Stimulated activated CD4-positive, alpha-beta T cell treated with anti-CD3 and anti-CD28 coated beads, Interleukin-15, amount 100 ng/mL, for 1 hour (primary cell): ENCODE measurements at places on chromosomes 6 and 20.

DNA sequence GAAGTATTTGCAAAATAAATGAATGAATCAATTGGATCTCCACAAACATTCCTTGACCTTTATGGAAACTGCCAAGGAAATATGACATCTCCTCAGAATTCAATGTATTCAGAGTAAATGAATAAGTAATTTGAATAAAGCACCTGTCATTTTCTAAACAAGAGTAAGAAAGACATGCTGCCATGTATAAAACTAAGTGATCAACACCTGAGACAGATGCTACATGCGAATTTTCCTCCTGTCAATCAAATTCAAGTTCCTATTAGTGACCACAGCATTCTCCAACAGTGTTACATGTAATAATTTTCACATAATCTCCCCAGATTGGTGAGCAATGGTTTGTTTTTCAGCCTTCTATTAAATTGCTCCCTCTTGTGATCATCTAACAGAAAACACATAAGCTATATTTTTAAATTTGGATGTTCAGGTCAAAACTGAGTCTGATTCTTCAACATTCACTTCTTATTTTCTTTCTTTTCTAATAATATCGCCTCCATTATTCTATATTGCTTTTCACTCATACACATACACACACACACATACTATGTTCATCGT lies 163.2 kb upstream of the RNF217 start:
- DNase-seq: no peak

DNA sequence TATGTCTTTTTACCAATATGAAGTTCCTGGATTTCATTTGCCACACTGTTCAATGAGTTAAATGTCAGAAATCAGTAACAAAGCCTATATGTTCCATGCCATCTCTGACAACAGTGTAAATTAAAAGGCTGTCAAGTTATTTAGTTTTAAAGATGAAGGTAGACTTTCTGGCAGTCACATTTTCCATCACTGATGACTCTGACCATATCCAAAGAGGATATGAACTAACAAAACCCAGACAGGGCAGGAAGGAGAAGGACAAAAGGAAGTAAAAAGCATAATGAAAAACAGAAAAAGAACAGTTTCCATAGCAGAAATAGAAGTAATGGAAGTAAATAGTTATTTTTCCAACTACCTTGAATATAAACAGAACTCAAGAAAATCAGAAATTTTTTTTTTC lies 242.3 kb downstream of the UBE3D start:
- DNase-seq: no peak

DNA sequence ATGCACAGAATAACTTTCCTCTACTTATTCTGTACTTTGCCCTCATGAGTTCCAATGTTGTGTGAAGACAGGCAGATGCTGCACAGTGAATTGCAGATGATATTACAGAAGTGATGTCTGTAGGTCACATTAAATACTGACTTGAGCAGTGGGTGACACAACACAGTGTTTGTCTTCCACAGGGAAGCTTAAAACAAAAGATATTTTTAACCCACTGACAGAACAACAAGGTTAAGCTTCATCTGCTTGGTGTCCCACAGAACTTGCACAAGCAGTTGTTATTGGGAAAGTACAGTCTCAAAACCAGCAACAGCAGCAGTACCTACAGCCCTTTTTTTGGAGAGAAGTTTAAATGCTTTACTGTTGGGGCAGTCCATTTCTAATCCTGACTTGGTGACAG lies 10.5 kb downstream of the SUMO4 start:
- DNase-seq: no peak

DNA sequence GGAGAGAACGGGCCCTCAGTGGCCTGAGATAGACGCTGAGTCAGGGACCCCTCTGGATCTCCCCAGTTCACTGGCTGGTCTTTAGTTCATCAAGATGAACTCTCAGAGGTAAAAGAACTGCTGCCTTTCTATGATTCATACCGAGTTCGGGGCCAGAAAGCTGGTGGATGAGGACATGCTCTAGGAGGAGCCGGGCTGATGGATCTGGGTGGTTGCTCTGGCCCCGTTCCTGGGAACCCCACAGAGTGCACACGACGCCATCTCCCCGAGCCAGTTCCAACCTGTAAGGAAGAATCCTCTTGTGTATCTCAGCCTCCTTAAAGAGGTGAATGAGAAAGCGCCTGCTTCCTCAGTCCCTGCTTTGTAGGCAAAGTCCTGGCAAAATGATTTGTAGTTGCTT lies 142.6 kb upstream of the PDE10A start:
- DNase-seq: no peak

DNA sequence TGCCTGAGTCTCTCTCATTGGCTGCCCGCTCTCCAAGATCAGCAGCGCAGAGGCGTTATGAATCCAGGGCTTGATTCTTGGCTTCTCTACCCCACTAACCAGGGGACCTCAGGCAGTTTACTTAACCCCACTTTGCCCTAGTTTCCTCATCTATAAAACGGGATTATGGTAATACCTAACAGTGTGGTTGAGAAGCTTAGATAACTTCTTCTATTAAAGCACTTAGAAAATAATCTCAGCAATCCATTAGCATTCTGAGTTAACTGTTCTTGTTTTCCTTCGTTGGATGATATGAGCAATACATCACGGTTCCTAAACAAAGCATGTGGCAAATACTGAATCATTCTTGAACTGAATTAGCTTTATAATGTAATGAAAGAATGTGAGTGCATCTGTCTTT lies 116.3 kb upstream of the FKBP1C start:
- no peak for DNase-seq

- DNase-seq: no peak
Measured at GRCh38 chr6:158279615-158280014, 32.6 kb upstream of the TULP4 start.

DNA sequence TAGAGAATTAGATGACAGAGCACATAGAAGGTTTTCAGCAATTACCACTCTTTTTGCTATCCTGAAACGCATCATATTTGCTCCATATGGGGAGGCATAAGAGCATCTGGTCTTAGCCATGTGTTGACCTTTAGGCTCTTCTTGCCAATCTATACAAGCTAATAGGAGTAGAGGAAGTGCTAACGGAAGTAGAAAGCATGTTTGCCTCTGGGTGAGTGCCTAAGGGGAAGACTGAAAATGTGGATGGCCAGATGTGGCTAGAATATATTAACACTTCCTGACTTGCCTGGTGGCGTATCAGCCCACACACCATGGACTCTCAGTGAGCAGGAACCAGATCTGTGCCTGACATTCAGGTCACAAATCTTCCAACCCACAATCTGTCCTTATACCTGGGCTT lies 136.3 kb downstream of the LRRC1 start:
- DNase-seq: no peak

DNA sequence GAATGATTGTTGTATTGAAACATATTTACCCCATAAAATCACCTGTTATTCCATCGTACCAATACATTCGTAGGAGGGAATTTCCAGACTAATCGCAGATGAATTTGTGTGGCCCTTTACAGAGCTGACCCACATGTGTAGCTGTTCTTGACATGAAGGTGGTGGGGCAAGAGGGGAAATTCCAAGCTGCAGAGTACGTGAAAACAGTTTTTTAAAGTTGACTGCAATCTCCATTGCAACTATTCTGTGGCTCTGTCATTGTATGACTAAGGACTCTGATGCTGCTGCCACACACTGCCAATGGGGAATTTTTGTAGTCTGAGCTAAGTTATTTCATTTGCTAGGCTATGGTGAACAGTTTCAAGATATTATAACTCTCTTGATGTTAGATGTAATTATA lies 46.4 kb upstream of the ADTRP start:
- no peak for DNase-seq

- DNase-seq: no peak
Measured at GRCh38 chr6:168992446-168993144, 261.1 kb downstream of the THBS2 start.

DNA sequence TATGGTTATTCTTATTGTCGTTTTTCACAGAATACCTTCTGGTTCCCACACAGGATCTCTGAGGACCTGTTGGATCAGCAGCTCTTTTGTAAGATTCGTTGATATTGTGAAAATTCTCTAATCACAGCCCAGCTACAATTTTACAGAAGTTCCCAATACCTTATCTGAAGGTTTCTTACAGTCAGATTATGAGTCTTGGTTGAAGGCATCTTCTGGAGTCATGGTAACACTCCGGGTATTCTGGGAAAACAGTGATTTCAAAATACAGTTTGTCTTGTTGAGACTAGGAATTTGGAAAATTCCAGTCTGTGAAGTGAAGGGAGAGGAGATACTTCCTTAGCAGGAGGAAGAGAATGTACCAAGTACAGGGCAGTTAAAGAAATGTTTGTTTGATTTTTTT lies 22.2 kb upstream of the HLA-C start:
- no peak for DNase-seq

- no peak for DNase-seq
Measured at GRCh38 chr6:56938649-56939191, 16.2 kb upstream of the BEND6 start.

GRCh38 chr6:56259234-56260077 lies 12.1 kb upstream of the COL21A1 start:
- DNase-seq: no peak

DNA sequence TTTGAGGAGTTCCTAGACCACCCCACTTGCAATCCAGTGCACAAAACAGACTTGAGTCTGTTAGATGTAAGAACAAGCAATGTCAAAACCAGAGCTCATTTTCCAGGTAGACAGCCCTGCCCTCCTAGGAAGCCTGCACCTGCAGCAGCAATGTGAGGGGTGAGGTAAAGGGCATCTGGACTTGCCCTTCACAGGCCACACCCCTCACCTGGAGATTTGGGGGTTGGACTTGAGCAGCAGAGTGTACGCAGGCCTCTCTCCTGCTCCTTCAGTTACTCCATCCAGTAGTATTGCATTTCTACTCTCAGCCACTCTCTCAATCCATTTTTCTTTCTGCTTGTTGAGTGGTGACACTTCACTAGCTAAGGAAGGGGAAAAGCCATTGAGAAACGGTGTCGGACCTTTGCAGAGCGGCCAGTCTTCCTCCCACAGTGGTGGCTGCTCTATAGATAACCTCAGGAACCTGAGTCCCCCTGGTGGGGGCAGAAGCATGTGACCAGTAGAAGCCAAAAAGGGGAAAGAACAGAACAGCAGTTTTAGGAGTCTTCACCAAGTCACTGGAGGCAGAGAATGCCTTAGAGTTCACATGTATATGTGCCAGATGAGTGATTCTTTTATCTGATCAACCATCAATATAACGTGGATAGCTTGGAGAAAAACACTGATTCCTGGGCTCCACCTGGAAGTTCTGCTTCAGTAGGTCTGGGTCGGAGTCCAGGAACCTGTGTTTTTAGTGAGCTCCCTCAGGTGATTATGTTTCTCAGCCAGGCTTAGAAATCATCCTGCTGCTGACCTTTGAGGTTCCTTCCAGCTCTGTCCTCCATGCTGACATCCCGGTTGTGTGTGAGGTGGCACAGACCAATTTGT lies 28.0 kb downstream of the ARFGEF2 start:
- DNase-seq: no peak

DNA sequence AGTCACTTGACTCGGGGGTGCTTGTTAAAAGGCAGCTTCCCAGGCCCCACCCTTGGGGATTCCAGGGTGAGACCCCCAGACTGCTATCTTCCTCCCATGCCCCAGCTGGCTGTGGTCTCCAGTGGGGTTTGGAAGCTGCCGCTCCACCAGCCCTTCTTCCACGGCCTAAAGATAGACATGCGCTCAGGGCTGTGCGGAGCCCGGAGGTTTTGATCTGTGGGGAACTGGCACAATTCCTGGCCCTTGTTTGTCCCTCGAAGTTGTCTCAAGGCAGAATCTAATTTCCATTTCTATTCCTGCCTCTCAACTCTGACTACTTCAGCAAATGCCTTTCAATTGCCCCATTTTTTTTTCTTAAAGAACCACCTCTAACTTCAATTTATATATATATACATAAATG lies 120.7 kb upstream of the SRSF6 start:
- DNase-seq: no peak

- no peak for DNase-seq
Measured at GRCh38 chr6:134750669-134751068, 199.2 kb downstream of the ALDH8A1 start.

DNA sequence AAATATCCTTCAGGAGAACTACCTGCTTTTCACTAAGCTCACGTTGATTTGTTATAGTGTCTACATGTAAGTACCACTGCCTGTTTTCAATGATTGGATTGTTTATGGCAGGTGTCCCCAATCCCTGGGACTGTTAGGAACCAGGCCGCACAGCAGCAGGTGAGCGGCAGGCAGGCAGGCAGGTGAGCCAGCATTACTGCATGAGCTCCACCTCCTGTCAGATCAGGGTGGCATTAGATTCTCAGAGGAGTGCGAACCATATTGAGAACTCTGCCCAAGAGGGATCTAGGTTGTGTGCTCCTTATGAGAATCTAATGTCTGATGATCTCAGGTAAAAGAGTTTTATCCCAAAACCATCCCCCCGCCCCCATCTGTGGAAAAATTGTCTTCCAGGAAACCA lies 303.3 kb downstream of the EYA4 start:
- no peak for DNase-seq

DNA sequence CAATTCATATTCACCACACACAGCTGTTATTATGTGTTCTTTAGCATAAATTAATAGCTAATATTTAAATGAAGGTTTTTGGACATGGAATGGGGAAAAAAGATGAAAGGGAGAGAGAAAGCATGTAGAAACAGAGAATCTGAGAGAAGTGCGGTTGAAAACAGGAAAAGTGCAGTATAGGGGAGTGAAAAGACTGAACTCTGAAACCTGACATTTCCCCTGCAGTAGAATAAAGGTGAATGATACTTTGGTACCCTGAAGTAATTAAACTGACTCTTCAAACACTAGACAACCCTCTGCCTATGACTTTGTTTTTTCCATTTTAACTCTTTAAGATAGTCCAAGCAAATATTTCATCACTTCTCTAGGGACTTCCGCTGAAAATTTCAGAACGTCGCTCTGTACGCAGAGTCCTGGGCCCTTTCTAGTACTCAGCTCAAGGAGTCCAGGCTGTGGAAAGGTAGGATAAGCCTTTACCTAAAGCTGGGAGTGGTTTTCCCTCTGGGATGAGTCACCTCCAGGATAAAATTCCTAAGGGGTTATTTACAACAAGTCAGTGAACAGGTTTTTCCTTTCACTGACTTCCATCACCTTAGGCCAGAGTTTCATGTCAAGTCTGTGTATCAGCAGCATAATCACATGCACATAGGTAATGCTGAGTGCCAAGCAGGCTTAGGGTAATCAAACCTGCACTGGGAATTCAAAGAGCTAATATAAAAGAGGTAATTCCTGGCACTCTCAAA lies 614.5 kb downstream of the PKHD1 start:
- no peak for DNase-seq

GRCh38 chr6:130834482-130835251 lies 7.5 kb downstream of the SMLR1 start:
- no peak for DNase-seq

DNA sequence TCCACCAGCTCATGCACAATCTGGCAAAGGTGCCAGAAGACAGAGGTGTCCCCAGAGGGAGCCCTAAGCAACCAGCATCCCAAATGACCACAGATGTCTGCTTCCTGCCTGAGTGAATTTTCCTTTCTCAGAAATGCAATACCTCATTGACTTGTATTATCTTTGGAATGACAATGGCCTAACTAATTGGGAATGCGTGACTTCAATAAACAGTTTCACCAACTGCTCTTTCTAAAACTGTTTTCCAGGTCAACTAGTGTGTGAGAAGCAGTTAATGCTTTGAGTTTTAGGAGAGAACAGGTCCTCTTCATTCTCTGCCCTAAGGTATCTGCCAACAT lies 108.9 kb upstream of the SNX9 start:
- DNase-seq: no peak

GRCh38 chr6:10141746-10142443 lies 273.0 kb downstream of the TFAP2A start:
- DNase-seq: no peak

- DNase-seq: no peak
Measured at GRCh38 chr6:34030831-34031624, 114.9 kb downstream of the GRM4 start.
